Activated T-helper 1 cell treated with anti-CD3 and anti-CD28 coated beads, Interleukin-2, amount 50 U/mL, for 16 hours (primary cell): ENCODE measurements at places on chromosomes 7 and 10.

GRCh38 chr7:134364619-134365037, 47.9 kb upstream of the SLC35B4 start:
- DNase-seq, result no peak

- DNase-seq, result no peak
Measured at GRCh38 chr7:25333296-25333928, 105.1 kb upstream of the NPVF start.

DNA sequence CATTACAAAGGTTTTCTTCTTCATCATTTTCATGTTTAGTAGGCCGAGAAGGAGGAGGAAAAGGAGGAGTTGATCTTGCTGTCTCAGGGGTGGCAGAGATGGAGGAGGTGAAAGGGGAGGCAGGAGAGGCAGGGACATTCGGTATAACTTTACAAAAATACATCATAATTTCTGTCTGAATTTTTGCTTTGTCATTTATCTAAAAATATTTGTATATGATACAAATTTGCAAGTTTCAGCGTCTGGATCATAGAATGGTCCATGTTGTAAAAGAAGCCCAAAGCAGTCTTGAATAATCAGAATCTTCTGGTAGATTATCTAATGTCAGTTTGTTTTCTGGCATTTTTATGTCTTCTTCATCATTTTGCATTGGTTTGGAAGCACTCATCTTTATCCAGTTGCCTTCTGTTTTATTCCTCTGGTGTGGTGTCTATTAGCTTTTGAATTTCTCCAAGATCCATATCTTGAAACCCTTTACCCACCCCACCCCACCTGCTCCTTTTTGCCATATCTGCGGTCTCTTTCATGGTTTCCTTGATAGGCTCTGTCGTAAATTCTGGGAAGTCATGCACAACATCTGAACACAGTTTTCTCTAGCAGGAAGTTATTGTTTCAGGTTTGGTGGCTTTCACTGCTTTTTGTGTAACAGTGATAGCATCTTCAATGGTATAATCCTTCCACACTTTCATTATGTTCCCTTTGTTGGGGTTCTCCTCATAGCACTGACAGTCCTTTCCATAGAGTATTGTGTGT, 95.0 kb downstream of the ST7 start:
- DNase-seq, result no peak

- DNase-seq, result no peak
Measured at GRCh38 chr7:155108144-155108901, 38.2 kb downstream of the HTR5A start.

- no peak for DNase-seq
Measured at GRCh38 chr7:15288741-15289140, 273.1 kb downstream of the AGMO start.

DNA sequence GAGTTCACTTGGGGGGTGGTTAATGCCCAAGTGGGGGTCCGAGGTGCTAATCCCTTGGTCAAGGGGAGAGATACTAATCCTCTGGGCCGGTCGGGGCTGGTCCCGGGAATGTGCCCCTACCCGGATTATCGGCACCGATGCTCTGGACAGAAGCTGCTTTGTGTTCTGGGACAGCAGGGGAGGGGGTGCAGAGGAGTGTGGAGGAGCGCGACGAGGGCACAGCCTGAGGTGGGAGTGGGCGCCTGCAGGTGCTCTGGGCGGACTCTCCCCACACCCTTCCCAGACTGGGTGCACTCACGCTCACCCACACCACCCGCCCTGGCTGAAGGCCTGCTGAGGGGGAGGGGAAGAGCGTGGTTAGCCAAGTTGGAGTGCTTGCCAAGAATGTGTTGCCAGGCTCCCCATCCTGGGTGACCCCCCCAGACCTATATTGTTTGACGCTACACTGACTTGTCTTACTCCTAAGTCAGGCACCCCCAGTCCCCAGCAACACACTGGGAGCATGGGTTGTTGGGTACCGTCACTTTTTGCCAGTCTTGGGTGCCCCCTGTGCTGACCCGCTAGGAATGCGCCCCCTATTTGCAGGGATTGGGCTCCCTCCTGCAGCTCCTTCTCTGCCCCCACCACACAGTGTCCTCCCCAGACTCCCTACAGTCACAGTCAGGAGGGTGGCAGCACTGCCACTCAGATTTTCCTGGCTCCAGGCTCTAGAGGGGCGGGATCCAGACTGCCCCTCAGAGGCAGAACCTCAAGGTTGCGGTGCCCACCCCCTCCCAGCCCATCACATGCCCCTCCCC, 1.2 kb downstream of the SLC4A2 start:
- DNase-seq, result no peak

- no peak for DNase-seq
Measured at GRCh38 chr7:108347616-108348015, 108.6 kb downstream of the NRCAM start.

- DNase-seq, result no peak
Measured at GRCh38 chr7:156947120-156947843, 2.2 kb upstream of the NOM1 start.

- no peak for DNase-seq
Measured at GRCh38 chr7:24783698-24784097, 26.4 kb upstream of the GSDME start.

- DNase-seq, result no peak
Measured at GRCh38 chr7:45242698-45243097, 85.1 kb downstream of the RAMP3 start.

DNA sequence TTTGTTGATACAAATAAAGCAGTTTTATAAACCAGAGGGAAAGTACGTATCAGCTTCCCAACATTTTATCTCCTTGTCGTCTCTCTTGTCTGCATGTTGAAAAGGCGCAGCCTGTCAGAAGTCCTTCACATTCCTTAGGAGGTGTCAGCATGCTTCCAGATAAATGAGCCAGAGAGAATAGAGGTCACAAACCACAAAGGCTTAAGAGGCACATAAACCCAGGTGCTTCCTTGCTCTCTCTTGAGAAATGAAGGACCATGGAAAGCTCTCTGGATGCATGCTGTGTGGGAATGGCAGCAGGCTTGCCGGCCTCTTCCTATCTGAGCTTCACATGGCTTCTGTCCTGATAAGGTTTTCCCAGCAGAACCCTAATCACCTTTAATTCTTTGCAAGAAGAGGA, 448.5 kb downstream of the XPNPEP1 start:
- DNase-seq, result no peak

DNA sequence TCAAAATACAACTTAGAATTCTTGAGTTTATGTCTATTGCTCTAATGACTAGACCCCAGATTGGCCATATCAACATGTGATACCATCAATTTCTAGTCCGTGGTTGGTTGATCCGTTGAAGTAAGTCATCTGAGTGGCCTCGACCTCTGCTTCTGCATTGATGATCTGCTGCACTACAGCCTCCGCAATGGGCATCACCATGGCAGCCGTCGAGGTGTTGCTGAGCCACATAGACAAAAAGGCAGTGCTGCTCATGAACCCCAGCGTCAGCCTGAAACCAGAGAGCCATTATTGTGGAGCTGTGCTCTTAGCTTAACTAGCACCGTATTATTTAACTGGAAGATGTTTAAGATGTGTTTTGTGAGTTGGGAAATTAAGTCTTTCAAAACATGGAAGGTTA, 30.7 kb downstream of the SLC13A1 start:
- no peak for DNase-seq

GRCh38 chr10:121205625-121206024, 354.5 kb downstream of the WDR11 start:
- no peak for DNase-seq

DNA sequence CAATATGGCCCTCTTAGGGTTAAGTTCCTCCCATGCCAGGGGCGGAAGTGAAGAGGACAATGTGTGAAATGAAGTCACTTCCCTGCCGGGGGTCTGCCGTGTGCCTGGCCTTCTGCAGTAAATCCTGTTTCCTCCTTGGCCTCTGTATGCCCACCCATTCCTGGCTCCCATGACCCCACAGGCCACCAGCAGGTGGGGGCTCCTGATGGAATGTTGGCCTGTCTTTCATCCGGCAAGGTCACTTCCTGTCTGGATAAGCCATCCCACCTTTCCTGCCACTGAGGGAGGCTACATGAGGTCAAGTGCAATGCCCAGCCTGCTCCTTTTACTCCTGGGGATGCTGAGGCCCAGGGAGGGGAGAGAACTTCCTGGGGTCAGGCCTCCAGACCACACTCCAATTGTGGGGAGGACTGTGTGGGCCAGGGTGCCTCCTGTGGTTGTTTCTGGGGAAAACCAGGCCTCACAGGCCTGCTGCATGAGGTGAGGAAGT, 22.3 kb downstream of the PALD1 start:
- no peak for DNase-seq

- no peak for DNase-seq
Measured at GRCh38 chr7:158821171-158822031, 7.9 kb downstream of the ESYT2 start.

- DNase-seq, result no peak
Measured at GRCh38 chr10:129361676-129362376, 105.2 kb upstream of the MGMT start.

DNA sequence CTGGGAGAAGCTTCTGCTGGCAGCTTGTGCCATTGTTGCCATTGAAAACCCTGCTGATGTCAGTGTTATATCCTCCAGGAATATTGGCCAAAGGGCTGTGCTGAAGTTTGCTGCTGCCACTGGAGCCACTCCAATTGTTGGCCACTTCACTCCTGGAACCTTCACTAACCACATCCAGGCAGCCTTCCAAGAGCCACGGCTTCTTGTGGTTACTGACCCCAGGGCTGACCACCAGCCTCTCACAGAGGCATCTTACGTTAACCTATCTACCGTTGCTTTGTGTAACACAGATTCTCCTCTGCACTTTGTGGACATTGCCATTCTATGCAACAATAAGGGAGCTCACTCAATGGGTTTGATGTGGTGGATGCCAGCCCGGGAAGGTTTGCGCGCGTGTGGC, 220.7 kb downstream of the ADK start:
- no peak for DNase-seq

DNA sequence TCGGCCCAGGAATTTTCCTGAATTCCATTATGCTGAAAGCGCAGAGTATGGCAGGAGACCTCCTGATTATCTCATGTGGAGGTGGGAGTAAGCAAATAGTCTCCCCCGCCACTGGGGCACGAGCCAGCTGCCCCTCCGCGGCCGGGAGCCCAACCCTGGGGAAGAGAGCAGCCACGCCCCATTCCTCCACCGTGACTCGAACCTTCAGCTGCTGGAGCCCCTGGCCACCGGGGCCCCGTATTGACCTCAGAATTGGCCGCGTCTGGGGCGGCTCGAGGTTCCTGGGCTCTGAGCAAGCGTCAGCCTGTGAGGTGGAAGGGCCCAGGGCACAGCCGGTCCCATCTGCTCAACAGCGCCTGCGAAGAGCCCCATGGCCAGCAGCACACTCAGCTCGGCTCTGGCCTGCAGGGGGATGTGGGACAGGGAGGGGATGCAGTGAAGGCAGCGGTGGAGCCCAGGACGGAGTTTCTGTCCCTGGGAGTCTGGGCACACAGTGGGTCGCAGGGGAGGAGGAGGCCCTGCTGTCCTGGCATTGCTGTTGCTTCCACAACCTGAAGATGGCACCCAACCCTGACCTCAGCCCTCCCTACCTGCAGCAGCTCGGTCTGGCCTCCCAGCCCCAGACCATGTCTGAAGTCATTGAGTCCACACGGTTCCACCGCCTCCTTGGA, 97.8 kb downstream of the CHST15 start:
- DNase-seq, result no peak

- no peak for DNase-seq
Measured at GRCh38 chr10:129546106-129546505, 79.1 kb downstream of the MGMT start.

GRCh38 chr10:99394256-99394655, 36.2 kb downstream of the GOT1 start:
- DNase-seq, result no peak

- no peak for DNase-seq
Measured at GRCh38 chr10:31213959-31214358, 105.1 kb upstream of the ZEB1 start.

DNA sequence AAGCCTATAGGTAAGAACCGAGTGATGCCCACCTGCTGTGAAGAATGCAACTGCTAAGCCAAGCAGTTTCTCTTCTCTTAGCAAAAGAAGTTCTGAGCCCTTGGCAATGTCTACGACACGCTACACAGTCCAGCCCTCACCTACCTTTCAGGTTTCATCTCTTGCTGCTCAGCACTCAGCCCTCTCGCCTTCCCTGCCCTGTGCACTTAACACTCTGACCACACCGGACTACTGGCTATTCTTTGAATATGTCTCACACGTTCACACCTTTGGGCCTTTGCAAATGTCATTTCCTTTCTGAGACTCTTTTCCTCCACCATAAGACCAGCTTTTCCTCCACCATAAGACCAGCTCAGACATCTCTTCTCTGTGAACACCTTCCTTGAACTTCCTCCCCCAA, 67.0 kb upstream of the ITGB1 start:
- DNase-seq, result no peak

DNA sequence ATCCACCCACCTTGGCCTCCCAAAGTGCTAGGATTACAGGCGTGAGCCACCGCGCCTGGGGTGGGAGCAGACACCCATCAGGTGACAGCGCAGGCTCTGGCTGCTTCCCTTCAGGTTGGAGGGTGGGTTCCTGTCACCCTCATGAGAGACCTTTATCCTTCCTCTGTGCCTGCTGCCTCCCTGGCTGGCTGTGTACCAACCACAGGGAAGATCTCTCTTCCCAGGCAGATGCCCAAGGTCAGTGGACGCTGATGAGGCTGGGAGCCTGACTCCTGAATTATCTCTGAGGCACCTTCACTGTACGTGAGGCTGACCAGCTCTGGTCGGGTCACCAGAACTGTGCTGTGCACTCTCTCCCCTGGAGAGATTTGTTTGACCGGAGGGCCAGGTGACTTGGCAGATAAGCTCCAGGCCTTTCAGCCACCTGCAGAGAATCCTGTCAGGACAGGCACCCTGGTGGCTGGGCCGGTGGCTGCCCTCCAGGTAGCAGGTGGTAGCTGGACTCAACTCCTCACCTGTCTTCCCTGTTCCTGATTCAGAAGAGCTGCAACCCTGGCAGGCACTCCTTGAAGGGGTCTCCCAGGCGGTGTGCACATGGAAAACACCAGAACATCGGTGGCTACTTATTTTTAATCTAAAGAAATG, 251.9 kb downstream of the GLRX3 start:
- no peak for DNase-seq

DNA sequence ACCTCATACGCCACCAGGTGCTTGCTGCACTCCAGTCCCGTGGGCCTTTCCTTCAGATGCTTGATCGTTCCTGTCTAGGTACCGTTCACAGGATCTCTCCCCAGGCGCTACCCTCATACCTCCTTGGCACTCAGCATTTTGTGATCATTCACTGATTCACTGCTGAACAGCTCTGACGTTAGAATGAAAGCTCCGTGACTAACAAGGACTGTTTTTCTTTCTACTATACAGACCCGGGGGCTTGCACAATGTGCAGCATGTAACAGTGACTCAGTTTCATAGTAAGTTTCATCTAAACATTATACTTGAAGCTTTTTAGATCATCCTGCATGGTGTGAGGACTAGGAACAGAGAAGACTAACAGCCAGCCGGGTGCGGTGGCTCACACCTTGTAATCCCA, 20.6 kb downstream of the KIN start:
- DNase-seq, result no peak

GRCh38 chr7:130135208-130136205, 65.2 kb downstream of the KLHDC10 start:
- DNase-seq, result no peak

DNA sequence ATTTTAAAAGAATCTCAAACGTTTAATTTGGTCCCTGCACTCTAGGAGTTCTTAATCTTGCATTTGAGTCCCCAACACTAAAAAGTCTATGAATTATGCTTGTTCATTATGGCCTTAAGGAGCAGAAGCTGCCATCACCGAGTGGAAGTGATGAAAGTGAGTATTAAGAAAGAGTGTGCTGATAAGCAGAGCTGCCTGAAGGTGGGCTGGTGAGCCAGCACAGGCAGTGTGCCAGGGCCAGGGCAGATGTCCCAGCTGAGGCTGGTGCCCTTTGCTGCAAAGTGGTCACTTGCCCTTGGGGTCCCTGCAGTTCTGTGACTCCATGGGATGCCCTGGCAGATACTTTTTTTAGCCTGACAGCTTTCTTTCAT, 72.9 kb upstream of the LOXL4 start:
- DNase-seq, result no peak

- no peak for DNase-seq
Measured at GRCh38 chr7:140624392-140625191, 16.0 kb downstream of the DENND2A start.
